Stimulated activated CD8-positive, alpha-beta memory T cell treated with anti-CD3 and anti-CD28 coated beads, Interleukin-4, amount 100 ng/mL, for 1 hour (primary cell): ENCODE measurements at places on chromosomes 1 and 21.

GRCh38 chr1:89975540-89976125 lies 19.3 kb upstream of the ZNF326 start:
- no peak for DNase-seq

GRCh38 chr1:242212401-242212800 lies 213.5 kb upstream of the MAP1LC3C start:
- DNase-seq: no peak

DNA sequence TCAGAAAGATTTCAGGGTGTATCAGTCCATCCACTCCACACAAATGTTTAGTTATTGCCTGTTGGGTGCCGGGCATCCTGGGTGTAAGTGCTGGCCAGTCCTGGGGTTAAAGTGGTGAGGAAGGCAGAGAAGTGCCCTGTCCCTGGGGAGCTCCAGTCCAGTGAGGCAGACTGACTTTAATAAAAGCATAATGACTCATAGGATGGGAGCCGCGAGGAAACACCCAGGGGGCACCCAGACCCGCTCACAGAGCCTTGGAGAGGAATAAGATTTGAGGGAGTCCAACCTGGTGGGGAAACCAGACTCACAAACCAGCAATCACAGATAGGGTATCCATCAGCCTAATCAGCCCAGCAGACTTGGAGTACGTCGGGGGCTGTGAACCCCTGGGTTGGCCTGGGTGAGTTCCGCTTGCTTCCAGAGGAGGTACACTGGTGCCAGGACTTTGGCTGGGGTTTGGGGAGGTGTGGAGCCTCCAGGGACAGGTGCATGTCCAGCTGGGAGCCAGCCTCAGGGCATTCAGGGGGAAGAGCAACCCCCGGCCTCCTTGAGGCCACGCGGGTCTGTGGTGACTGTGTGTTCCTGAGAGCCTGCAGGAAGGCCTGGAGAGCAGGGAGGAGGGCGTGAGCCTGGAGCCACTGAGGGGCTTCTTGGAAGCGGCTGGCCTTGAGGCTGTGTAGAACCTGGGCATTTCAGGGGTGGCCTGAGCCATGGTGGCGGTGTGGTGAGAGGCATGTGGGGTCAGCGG lies 3.7 kb downstream of the PEAR1 start:
- no peak for DNase-seq

GRCh38 chr1:37480125-37480466 lies 5.7 kb downstream of the ZC3H12A start:
- DNase-seq: no peak

- no peak for DNase-seq
These were observed 44.0 kb downstream of the VAV3 start for GRCh38 chr1:107920999-107921398.

GRCh38 chr21:32270748-32271147 lies 8.1 kb downstream of the MIS18A start:
- DNase-seq: no peak

- no peak for DNase-seq
These were observed 26.2 kb downstream of the STUM start for GRCh38 chr1:226574591-226575435.

DNA sequence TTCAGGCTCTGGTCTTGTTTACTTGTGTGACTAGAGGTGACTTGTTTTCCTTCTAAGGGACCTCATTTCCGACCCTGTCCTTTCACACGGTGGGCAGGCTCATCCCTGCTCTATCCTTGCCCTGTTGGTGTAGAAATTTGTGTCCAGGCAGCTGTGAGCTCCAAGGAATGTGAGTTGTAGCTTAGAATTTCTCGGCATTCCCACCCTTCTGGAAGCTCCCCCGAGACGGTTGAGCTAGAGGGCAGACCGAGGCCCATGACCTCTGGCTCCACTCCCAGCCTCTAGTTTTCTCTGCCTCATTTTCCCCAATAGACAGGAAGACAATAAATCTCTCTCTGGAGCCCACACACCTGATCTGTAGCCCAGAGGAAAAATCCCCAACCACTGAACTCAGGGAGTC lies 100.9 kb downstream of the NAV1 start:
- no peak for DNase-seq

DNA sequence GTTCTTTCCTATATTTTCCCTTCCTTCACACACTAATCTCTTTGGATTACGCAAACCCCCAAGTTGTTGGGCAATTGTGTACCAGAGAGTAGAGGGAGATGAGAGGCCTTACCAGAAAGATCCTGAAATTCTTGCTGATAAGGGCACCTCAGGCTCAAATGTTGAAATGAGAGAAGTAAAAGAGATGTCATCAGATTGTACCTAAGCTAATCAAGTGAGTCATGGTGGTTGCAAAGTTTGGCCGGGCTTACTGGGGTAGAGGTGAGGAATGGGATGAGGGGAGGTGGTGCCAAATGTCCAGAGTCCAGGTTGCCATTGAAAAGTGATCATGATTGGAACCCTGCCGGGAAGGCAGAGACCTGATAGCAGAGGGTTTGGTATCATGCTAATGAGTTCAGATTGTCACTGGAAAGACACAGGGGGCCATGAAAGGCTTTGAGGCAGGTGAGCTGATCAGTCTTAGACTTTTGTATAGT lies 43.1 kb downstream of the OPTC start:
- DNase-seq: no peak

DNA sequence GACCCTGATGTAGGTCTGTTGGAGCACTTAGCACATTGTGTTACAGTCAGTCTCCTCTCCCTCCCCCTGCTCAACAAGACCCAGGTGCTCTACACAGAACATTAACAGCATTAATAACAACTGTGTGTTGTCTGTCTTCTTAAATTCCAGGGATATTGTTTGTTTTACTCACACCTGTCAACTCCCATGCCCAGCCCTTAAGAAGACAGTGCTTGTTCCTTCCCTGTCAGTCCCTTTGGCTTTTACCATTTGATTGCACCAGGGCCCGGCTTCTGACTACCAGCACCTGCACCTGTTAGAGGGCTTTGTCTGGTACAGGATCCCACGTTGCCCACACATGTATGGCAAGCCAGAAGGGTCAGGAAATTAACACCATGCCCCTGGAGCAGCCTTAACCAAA lies 11.7 kb downstream of the RIMKLA start:
- DNase-seq: no peak

- DNase-seq: no peak
These were observed 10.3 kb downstream of the LMNA start for GRCh38 chr1:156124557-156125483.

- no peak for DNase-seq
These were observed 128.0 kb downstream of the TGFBR3 start for GRCh38 chr1:91757763-91758460.

DNA sequence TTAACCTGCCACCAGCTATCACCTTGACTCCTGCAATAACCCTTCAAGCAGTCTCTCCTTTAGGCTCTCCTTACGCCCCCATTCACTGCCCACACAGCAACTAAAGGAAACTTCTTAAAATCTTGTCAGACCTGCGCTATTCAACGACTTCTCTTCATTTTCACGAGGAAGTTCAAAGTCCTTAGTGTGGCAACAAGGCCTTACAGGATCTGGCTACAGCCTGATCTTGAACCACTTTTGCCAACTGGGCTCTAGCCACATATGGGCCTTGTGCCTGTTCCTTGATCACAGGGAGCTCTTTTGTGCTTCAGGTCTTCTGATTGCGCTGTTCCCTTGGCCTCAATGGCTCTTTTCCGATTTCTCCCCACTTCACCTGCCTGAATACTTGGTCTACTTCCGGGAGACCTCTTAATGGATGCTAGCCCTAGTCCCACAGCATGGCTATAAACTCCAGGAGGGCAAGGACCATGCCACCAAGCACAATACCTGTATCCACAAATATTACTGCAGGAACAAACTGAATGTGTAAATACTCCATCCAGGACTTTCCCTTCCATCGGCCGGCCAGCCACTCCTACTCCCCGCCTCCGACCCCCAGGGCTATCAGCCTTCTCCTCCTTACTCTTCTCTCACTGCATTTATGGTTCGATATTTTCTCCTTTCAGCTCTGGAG lies 2.3 kb upstream of the CTNNBIP1 start:
- no peak for DNase-seq

DNA sequence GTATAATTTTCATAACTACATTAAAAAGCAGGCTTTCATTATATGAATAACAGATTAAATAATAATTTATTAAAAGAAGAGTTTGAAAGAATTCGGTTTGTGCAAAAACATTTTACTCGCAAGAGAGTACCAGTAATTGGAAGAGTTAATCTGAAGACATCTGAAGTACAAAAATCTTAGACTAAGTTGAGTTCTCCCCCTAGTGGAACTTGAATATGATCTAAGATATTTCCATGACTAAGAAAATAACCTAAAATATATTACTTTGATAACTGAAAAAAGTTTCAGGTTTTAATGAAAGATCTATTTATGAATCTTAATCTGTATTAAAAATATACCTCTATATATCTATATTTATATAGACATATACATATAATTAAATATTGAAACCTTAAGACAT lies 112.5 kb upstream of the GFI1 start:
- DNase-seq: no peak

DNA sequence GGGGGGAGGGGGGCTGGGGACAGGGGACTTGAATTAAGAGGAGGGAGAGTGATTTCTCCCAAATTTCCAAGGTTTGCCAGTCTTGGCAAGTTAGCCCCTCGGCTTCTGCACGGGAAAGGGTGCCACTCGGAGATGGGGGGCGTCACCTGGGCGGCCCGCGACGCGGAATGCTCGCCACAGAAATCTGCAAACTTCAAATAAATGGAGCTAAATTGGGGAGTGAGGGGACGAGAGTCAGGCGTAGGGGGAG lies 885 bp upstream of the SSBP3 start:
- no peak for DNase-seq

GRCh38 chr1:218164930-218165700 lies 120.0 kb upstream of the RRP15 start:
- DNase-seq: no peak
